ENCODE measurements at places on chromosomes 3 and 15.

DNA sequence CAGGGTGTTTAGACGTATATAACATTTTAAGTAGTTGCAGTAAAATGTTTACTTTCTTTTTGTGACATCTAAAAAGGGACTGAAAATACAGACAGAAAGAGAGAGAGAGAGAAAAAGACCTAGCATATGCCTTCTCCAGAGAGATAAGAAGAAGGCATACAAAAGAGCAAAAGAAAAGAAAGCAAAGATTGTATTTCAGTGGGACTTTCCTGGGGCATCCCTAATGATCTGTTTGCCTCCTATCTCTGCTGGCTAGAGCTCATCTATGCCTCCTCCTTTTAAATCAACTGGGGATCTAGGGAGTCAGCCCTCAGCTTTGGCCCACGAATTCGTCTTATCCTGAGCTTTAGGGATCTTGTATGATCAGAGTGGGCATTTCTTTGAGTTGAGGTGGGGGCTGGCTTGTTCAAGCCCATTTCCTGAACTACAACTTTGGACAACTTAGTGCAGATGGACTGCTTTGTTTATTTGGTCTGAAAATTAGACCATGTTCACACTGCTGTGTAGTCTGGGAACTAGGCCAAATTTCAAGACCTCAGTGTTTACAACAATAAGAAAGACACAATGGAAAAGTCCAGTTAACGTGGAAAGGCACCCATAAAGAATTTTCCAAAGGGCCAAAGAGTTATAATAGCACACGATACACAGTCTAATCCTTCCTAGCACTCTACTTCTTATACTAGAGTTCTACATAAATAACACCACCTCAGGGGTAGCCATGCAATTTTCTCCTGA is 61.0 kb downstream of the ATP8B4 start:
- DNase-seq: no peak

- DNase-seq: no peak
These were observed 54.4 kb upstream of the EHHADH start for GRCh38 chr3:185308126-185308754.

GRCh38 chr3:31106204-31106603 is 211.7 kb upstream of the GADL1 start:
- DNase-seq: no peak

GRCh38 chr3:58667704-58668103 is 1.1 kb upstream of the FAM3D start:
- DNase-seq: no peak

DNA sequence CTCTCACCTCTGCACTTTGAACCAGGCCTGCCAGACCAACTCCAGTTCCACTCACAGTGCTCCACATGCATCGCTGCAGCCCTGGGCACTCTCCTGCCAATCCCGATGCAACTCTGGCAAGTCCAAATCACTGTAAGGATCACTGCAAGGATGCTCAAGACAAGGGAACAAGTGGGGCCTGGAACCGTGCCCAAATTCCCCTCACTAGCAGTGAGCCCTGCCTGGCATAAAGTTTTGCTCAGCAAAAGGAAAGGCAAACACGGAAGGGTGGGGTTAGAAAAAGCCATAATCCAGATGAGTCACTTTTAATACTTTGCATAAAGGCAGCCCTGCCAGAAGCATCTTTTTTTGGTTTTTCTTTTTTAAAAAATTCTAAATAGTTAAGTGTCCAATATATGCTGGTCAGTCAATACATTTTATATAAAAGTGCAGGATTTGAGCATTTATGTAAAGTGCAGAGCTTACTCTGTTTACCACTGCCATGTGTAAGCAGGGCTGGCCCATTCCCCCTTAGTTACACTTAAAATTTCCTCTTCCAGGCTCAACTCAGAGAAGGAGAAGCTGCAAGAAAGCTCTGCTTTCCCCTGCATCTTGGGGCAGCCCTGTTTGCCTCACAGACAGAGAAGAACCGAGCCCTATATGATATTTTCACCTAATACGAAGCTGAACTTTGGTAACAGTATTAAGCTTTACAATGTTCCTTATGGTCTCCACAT is 102.2 kb downstream of the CD47 start:
- no peak for DNase-seq

DNA sequence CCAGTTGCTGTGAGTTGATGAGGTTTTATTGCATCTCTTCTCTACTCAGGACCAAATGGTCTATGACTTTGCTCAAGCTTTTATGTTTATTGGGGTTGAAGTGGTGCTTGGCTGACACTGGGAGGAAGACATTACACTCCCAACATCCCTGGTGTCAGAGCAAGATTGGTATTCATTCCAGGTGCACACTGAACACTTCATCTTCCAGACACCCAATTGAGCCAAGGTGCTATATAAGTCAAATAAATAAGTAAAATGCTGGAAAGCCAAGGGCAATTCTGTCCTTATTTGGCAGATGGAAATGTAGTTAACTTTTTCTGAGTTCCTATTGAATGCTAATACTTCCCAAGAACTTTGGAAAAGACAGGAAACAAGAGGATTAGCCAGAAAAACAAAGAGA is 53.2 kb upstream of the CDV3 start:
- no peak for DNase-seq

- DNase-seq: no peak
These were observed 3.8 kb upstream of the KIF23 start for GRCh38 chr15:69410248-69410874.

Measured in stimulated activated CD8-positive, alpha-beta memory T cell treated with anti-CD3 and anti-CD28 coated beads, Interleukin-4, amount 100 ng/mL, for 4 hours (primary cell).